ENCODE measurements at places on chromosomes 4 and X.
A peak's percentile ranks its signal among the peaks of the same experiment; 100 is the strongest.

- no peak overlapping the region for H3K4me3 ChIP-seq
- no peak overlapping the region for H3K27ac ChIP-seq
- peak; percentile 32 for DNase-seq
- H3K27me3 ChIP-seq: no peaks in the 10 kb centered on the region
- no peaks in the 10 kb centered on the region for H3K36me3 ChIP-seq
- H3K4me1 ChIP-seq: no peaks in the 10 kb centered on the region
These were observed 30.5 kb upstream of the TCEAL4 start for GRCh38 chrX:103554687-103555424.

DNA sequence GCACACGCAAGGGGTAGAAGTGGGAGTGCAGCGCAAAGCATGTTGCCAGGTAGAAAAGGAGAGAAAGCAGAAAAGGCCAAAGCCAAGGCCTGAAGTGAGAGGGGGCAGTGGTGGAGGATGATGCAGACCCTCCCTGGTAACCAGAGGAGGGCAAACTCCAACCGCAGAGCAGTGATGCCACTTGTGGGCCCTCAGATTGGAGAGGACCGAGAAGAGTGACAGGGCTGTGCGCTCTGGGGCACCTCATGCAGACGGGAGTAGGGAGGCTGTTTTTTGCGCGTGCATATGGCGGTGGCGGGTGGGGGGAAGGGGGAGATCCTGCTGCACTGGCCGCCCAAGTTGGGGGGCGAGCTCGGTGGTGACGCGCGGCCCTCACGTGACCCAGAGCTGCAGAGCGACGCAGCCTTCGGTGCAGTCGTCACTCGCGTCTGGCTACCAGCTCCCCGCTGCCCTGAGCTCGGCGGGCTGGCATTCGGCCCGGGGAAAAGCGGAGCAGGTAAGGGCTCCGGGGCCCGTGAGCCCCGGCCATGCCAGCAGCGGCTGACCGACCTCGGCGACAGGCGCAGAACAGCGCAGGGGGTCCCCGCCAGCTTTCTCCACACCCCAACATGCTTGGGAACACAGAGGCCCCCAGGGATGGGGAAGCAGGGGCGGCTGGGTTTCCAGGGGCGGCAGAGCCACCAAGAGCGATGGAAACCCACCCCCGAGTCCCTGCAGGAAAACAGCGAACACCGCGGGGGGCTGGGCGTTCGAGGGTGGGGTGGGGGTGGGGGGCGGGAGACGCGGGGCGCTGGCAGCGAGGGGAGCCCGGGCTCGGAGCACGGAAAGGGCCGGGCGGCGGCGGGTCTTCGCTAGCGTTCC, at the start of gene BEX3:
Gene BEX3, plus strand, starts transcription at position 421 of the 861 bp plus-strand sequence. CDS start 984 bp downstream, outside the sequence.
- no peaks in the 10 kb centered on the region for H3K36me3 ChIP-seq
- no peaks in the 10 kb centered on the region for H3K27me3 ChIP-seq
- H3K27ac ChIP-seq: peak within 1 kb of the TSS; percentile 94
- no peaks in the 10 kb centered on the region for H3K4me1 ChIP-seq

- no peaks in the 10 kb centered on the region for H3K27me3 ChIP-seq
- DNase-seq: no peak
- H3K27ac ChIP-seq: no peak overlapping the region
- no peaks in the 10 kb centered on the region for H3K36me3 ChIP-seq
- H3K4me3 ChIP-seq: no peak overlapping the region
These were observed 94.5 kb downstream of the DHX15 start for GRCh38 chr4:24489870-24490269.

DNA sequence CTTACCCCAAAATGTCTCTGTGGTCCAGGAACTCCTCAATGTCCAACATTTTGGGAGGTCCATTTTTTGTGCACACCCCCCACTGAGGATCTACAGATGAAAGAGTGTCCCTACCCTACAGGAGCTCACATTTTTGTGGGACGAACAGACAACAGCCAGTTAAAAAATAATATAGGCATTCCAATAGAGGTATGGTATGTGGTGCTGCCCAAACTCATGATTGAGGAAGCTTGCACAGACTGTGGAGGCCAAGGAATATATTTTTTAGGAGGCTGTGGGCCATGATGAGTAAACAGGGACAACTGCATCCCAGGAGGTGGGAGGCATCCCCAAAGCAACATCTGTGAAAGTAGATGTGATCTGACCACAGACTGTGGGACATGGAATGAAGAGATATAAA, 181.0 kb upstream of the HCCS start:
- no peaks in the 10 kb centered on the region for H3K36me3 ChIP-seq
- H3K4me1 ChIP-seq: no peaks in the 10 kb centered on the region
- no peak overlapping the region for H3K27ac ChIP-seq
- H3K4me3 ChIP-seq: no peak overlapping the region

- H3K27ac ChIP-seq: no peak overlapping the region
- H3K27me3 ChIP-seq: no peaks in the 10 kb centered on the region
- H3K36me3 ChIP-seq: no peaks in the 10 kb centered on the region
- DNase-seq: peak; percentile 33
These were observed 597.1 kb downstream of the MID1IP1 start for GRCh38 chrX:39398215-39398962.

- H3K27ac ChIP-seq: no peak overlapping the region
- H3K36me3 ChIP-seq: no peaks in the 10 kb centered on the region
- DNase-seq: no peak
These were observed 3.2 kb downstream of the GATA1 start for GRCh38 chrX:48789366-48790220.

DNA sequence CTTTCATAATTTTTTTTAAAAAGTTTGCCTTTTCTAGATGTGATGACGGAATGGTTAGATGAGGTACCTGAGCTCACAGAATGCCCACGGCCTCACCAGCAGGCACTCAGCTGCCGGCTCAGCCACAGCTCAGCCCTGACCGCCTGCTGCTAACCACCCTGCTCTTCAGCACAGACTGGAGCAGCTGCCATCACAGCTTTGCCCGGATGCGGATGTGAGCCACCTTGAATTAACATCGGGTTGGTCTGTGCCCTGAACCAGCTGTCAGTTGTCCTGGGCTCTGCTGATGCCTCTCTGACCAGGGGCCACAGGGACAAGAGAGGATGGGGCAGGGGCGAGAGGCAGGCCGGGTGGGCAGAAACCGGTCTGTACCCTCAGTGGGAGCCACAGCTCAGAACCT, 93.3 kb downstream of the HMX1 start:
- no peak overlapping the region for H3K4me3 ChIP-seq
- no peaks in the 10 kb centered on the region for H3K27me3 ChIP-seq
- H3K27ac ChIP-seq: no peak overlapping the region
- no peaks in the 10 kb centered on the region for H3K36me3 ChIP-seq

DNA sequence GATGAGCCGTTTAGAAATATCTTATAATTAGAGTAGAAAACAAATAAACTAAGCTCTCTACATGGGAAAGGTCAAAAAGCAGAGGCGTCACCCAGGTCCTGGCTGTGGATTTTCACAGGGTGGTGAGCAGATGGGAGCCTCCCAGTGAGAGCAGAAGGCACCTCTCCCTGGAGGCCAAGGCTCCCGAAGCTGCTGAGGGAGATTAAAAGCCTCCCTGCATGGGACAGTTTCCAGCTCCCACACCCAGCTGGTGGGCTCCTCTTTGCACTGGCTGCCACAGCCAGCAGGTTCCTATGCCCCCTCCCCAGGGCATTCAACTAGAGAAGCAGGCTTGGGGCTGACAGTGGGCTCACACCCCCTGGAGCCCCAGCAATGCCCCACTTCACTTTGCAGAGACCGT, 55.2 kb upstream of the TBC1D9 start:
- no peak overlapping the region for H3K4me3 ChIP-seq
- no peak overlapping the region for H3K27ac ChIP-seq
- no peaks in the 10 kb centered on the region for H3K36me3 ChIP-seq
- no peak for DNase-seq
- no peaks in the 10 kb centered on the region for H3K27me3 ChIP-seq

GRCh38 chr4:169741569-169741968, 16.2 kb downstream of the HPF1 start:
- no peak overlapping the region for H3K4me3 ChIP-seq
- H3K4me1 ChIP-seq: no peaks in the 10 kb centered on the region
- H3K27me3 ChIP-seq: no peaks in the 10 kb centered on the region
- H3K27ac ChIP-seq: no peak overlapping the region

- no peaks in the 10 kb centered on the region for H3K36me3 ChIP-seq
- no peak overlapping the region for H3K27ac ChIP-seq
- H3K4me1 ChIP-seq: no peaks in the 10 kb centered on the region
- no peaks in the 10 kb centered on the region for H3K27me3 ChIP-seq
These were observed 54.5 kb downstream of the RAB40A start for GRCh38 chrX:103464774-103465117.

DNA sequence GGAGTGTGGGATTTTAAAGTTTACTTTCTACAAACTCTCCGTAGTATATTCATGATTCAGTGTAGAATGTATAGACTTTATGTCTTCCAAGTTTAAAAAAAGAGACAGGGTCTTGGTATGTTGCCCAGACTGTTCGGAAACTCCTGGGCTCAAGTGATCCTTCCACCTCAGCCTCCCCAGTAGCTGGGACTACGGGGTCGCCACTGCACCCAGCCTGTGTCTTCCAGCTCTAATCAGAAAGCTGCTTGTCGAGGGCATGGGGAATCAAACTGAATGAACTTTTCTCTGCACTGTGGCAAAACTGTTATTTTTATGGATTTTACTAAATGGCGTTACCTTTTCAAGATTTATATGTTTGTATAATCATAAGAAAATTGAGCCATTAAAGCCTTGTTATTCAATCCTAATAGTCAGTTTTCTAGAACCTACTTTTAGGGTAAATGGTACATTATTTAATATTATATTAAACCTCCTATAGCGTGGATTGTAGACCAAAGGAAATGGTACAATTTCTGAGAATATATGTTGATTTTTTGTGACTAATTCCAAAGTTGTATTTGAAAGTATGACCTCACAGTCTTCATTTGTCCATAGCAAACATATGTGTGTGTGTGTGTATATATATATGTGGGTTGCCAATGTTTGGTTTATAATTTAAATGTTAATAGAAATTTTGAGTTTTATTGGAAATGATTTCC, 1.1 kb downstream of the BLOC1S4 start:
- H3K36me3 ChIP-seq: peaks cover 6% of the 10 kb centered on the region
- peaks cover 2% of the 10 kb centered on the region for H3K4me1 ChIP-seq
- H3K27me3 ChIP-seq: no peaks in the 10 kb centered on the region
- peak overlapping the region; percentile 81 for H3K4me3 ChIP-seq
- no peak for DNase-seq

DNA sequence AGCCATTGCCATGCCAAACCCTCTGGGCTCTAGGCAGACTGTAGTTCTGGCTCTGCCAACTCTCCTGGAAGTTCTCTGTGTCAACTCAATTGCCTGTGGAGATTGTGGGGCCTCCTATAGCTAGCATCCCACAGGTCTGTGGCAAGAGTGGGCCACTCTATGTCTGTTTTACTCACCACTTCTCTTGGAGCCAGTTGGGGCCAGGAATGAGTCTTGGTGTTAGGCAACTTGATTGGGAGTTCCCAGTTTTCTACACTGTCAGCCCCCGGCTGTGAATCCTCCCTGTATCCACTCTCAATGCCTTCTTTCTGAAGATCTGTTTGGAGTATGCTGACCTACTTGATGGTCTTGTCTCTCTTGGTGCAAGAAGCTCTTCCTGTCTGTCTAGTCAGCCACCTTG, 48.2 kb upstream of the EPGN start:
- no peak overlapping the region for H3K27ac ChIP-seq
- no peaks in the 10 kb centered on the region for H3K36me3 ChIP-seq
- H3K4me1 ChIP-seq: no peaks in the 10 kb centered on the region
- H3K4me3 ChIP-seq: no peak overlapping the region
- DNase-seq: no peak

DNA sequence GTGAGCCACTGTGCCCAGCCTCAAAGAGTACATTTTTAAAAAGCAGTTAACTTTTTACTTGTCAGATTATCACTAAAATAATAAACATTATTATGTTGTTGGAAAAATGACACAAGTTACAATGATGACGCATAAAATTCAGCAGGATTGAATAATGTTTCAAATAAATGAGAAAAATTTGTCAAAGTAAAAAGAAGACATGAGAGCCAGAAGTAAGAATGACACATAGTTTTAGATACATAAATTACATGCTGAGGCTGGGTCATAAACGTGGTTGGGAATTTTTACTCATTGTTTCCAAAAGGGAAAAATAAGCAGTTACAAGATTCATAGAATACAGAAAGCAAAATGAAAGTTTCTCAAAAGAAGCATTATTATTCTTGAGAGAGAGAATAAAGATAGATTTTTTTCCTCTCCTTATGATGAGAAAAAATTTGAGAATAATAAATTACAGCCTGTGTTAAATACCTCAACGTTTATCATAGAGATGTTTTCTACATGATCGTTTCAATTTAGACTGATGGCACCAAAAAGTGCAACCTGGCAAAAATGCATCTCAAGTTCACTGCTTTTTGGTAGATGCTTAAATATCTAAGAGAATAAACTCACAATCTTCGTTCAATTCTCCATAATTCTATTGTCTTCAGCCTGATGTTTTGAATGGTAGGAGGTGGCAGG, 40.4 kb downstream of the GUCY1B1 start:
- H3K36me3 ChIP-seq: no peaks in the 10 kb centered on the region
- no peaks in the 10 kb centered on the region for H3K4me1 ChIP-seq
- H3K4me3 ChIP-seq: no peak overlapping the region
- no peak for DNase-seq

GRCh38 chr4:5444918-5445517, 263.3 kb downstream of the EVC2 start:
- H3K27me3 ChIP-seq: no peaks in the 10 kb centered on the region
- no peak overlapping the region for H3K4me3 ChIP-seq
- no peaks in the 10 kb centered on the region for H3K4me1 ChIP-seq
- H3K36me3 ChIP-seq: no peaks in the 10 kb centered on the region
- DNase-seq: no peak
- H3K27ac ChIP-seq: no peak overlapping the region

DNA sequence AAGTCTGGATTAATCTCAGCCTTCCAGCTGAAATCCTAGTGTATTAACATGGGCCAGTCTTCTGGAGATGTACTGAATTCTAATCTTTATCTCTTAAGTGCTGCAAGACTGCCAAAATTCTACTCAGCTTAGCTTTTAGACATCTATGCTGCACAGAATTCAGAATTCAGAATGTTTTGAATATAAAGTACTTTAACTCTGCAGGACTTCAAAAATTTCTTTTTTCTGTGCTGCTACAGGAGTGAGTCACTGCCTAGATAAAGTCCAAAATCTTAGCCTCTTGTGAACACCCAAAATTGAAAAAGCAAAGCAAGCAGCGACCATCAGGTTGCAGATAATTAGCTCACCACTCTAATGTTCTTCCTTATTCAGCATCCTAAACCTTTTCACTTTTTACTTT, 1092.6 kb upstream of the PCDH10 start:
- no peaks in the 10 kb centered on the region for H3K4me1 ChIP-seq
- no peak overlapping the region for H3K4me3 ChIP-seq
- H3K36me3 ChIP-seq: no peaks in the 10 kb centered on the region
- no peaks in the 10 kb centered on the region for H3K27me3 ChIP-seq
- no peak for DNase-seq

GRCh38 chrX:13502590-13502989, 66.8 kb upstream of the EGFL6 start:
- H3K4me1 ChIP-seq: no peaks in the 10 kb centered on the region
- H3K27me3 ChIP-seq: no peaks in the 10 kb centered on the region
- no peaks in the 10 kb centered on the region for H3K36me3 ChIP-seq

- peak; percentile 70 for DNase-seq
- H3K27ac ChIP-seq: no peak overlapping the region
- no peaks in the 10 kb centered on the region for H3K4me1 ChIP-seq
These were observed 36.9 kb upstream of the ATOH1 start for GRCh38 chr4:93791570-93792195.

GRCh38 chrX:7088968-7089615, 58.4 kb upstream of the STS start:
- no peak overlapping the region for H3K27ac ChIP-seq
- no peaks in the 10 kb centered on the region for H3K4me1 ChIP-seq
- DNase-seq: peak; percentile 21
- H3K36me3 ChIP-seq: no peaks in the 10 kb centered on the region

GRCh38 chrX:8390771-8391170, 73.9 kb upstream of the VCX3B start:
- H3K36me3 ChIP-seq: no peaks in the 10 kb centered on the region
- no peaks in the 10 kb centered on the region for H3K4me1 ChIP-seq
- H3K27ac ChIP-seq: no peak overlapping the region

Data from small intestine (tissue), 16 donors.